A549 (cell line): ENCODE measurements at places on chromosomes 6 and 20. TPM values are rescaled to one million over a fixed set of nuclear protein-coding genes. Genes with fewer than 3 reads are reported as not detected.

TGM2 gene
- polyA plus RNA-seq = 348 to 469 TPM (median 441 TPM) in 3 replicates

FGD2 gene
- not detected in 3 replicates for polyA plus RNA-seq

UTRN gene
- polyA plus RNA-seq = 10.6 to 11.3 TPM (median 11.2 TPM) in 3 replicates

CTCFL gene
- 0.03 TPM in 2 of 3 replicates, not detected in the other for polyA plus RNA-seq

CTAGE9 gene
- not detected in 3 replicates for polyA plus RNA-seq

NINL gene
- polyA plus RNA-seq = 13.2 to 23.4 TPM (median 20.2 TPM) in 3 replicates

ZNF512B gene
- polyA plus RNA-seq = 14.4 to 17.6 TPM (median 16.8 TPM) in 3 replicates

BPI gene
- polyA plus RNA-seq = not detected in 3 replicates

HUS1B gene
- polyA plus RNA-seq = 0.09 to 0.25 TPM (median 0.16 TPM) in 3 replicates

GRCh38 chr6:157921685-157922367, 59.8 kb upstream of the SYNJ2 start:
- no peak for DNase-seq

DNA sequence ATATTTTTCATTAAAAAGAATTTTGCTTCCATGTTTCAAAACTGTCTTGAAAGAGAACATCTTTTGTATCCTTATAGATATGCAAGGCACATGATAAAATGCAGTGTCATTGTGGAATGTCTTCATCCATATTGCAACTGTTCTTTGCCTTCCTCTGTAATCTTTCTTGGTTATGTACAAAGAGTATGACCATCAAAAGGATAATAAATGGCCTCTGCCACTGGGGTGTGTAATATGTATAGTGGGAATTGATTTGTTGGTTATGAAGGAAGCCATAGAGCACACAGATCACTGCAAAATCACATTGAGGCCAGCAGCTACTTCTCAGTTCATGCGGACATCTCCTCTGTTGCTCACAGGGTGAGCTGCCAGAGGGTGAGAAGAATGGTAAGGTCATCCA, 703.5 kb downstream of the TFAP2A start:
- no peak for DNase-seq

- DNase-seq = no peak
Observed at GRCh38 chr6:68114463-68115047, 520.5 kb upstream of the ADGRB3 start.

- no peak for DNase-seq
Observed at GRCh38 chr6:11179088-11179418, 53.4 kb downstream of the NEDD9 start.

GRCh38 chr20:31508517-31509244, 5.6 kb upstream of the HM13 start:
- no peak for DNase-seq

GRCh38 chr20:48667481-48667880, 160.3 kb downstream of the PREX1 start:
- DNase-seq = no peak

DNA sequence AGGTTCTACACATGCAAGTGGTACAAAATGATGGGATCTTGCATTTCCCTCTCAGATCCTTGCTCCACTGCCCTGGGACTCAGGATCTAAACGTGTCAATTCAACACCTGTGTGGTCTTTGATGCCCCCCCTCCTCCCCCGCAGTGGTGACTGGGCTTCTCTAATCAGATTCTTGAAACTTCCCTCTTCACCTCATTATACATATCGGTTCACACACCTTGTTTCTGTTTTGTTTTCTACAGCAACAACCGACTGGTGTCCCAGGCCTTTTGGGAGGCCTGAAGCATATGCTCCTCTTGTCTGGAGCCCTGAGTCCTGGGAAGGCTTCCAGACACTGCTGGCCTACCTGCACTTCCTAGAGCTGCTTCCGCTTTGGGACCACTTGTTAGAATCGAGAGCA, 20.0 kb downstream of the SAMD3 start:
- no peak for DNase-seq

- no peak for DNase-seq
Observed at GRCh38 chr6:33641602-33642001, 20.5 kb downstream of the ITPR3 start.

GRCh38 chr6:47161176-47161687, 119.1 kb upstream of the ADGRF1 start:
- peak; percentile 21 for DNase-seq

DNA sequence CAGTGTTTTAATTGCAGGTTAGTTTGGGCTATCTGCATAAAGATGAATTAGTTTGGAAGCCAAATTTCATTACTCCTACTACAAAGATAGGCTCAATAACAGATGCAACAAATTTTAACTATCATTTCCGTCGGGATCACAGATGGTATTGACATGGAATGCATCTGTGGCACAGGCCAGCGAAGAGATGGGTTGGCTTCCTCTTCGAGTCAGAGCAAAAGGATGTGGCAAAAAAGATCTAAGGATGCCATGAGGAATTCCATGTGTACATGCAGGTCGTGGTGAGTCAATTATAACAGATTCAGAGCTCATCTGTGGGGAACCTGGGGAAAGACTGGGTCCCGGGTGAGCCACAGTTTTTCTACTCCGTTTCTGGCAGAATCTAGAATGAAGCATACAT, 83.0 kb upstream of the CITED2 start:
- DNase-seq = no peak

DNA sequence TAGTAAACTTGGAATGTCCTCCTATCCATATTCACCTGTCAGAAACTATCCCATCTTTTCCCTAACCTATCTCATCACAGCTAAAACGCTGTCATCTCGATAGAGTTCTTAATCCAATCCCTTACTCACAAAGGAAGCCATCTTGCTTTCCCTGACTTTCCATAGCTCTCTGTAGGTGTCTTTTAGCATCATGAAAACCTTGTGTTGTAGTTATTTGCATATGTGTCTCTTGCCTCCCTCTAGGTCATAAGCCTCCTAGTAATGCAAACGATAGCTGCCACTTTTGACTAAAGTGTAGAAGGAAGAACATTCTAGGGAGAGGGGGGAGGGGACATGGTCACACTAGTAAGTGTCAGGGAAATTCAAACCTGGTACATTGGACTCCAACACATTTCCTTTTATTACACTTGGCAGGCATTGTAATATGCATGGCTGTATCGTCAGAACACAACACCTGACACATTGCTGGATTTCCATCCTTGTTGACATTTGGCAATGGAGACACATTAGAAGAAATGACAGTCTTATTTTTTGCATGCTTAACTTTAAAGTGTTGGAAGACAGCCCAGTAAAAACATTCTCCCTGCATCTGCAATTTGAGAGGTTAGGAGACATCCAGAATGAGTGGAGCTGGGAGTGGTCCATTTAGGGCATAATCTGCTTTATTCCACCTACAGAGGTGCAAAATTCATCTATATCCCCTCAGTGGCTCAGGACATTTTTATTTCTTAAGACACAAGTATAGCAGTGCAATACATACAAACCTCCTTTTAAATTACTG, 283.4 kb downstream of the HAO1 start:
- no peak for DNase-seq

GRCh38 chr20:49595811-49596561, 28.0 kb upstream of the PTGIS start:
- no peak for DNase-seq

DNA sequence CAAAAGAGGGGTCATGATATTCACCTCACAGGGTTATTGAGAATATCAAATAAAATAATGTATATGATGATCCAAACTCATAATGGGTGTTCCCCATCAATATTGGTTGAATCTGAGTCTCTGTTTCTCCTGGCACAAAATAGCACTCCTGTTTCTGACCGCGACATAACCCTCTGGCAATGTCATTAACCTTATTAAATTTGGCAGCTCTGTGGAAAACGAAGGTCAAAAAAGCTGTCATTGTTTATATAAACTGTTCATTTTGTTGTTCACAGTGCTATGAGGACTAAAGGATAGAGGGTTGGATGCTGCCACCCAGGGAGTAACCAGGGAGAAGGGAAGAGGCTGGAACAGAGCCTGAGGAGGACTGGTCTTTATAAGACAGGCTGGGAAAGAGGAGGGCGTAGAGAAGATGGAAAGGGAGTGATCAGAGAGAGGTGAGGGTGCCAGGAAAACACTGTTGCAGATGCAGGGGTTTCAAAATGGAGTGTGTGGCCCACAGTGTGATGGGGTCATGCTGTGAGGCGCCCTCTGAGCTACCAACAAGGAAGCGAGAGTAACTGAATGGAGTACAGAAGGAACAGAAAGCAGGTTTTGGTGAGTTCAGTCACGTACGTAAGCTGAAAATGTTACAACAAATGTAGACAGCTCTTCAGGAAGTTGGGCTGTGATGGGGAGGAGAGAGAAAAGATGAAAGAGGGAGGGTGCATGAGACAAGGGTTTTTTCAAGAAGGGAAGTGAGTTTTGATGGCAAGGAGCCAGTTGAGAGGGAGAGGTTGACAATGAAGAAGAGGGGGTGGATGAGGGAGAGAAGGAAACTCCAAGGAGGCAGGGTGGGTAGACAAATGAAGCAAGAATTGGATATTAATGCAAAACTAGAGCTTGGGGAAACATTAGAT, 251.6 kb upstream of the TAB2 start:
- no peak for DNase-seq

DNA sequence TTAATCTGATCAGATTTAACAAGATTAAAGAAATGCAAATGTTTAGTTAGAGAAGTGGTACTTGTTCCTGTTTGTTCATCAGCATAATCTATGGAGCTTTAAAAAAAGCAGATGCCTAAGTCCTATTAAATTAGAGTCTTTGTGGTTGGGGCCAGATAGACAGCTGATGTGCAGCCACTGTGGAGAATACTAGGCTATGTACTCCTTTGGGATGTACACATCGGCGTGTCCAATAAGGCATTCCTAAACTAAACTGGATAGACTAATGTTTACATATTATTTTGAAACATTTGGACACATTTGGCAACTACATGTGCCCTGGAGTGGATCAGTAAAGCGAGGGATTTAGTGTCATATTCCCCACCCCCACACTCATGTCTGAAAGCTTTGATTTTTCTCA, 459.5 kb downstream of the LMBRD1 start:
- no peak for DNase-seq

GRCh38 chr20:45016089-45016671, 49.9 kb downstream of the STK4 start:
- no peak for DNase-seq

GRCh38 chr6:71678091-71678490, 208.3 kb upstream of the RIMS1 start:
- no peak for DNase-seq

- DNase-seq = no peak
Observed at GRCh38 chr6:149060300-149060984, 257.1 kb upstream of the TAB2 start.

- no peak for DNase-seq
Observed at GRCh38 chr6:170266061-170266825, 24.6 kb downstream of the DLL1 start.

GRCh38 chr20:48234951-48235350, 449.7 kb upstream of the SULF2 start:
- DNase-seq = no peak

GRCh38 chr6:162821102-162821501, 93.3 kb downstream of the PACRG start:
- DNase-seq = no peak

DNA sequence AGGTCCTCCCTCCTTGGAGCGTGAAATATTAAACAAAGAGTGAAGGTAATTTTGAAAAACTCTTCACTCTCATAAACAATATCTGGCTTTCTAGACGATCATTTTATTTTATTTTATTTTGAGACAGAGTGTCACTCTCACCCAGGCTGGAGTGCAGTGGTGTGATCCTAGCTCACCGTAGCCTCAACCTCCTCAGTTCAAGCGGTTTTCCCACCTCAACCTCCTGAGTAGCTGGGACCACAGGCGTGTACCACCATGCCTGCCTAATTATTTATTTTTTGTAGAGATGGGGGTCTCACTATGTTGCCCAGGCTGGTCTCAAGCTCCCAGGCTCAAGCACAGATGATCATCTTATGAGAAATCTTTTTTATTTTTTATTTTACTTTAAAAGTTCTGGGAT, 16.4 kb downstream of the ZNF831 start:
- DNase-seq = no peak

- DNase-seq = no peak
Observed at GRCh38 chr6:16836144-16836981, 75.1 kb upstream of the ATXN1 start.

DNA sequence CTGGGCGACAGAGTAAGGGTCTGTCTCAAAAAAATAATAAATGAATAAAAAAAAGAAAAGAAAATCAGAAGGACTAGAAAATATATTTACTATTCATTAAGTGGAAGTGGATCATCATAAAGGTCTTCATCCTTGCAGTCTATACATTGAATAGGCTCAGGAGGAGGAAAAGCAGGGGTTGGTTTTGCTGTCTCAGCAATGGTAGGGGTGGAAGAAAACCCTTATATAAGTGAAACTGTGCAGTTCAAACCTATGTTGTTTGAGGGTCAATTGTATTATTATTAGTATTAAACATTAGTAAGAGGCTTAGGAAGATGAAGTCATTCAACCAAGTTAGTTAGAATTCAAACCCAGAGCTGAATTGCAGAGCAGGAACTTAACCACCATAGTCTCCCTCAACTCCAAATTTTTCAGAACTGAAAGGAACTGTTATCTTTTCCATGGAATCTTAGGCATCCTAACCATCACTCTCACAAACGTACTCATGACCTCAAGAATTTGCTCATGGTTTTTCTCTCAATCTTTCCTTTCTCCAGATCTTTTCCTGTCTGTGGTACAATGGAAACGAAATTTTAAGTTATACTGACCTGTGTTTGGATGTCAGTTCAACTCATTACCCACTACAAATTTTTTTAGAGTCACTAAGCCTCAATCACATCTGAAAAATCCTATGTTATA, 7.7 kb upstream of the SMIM13 start:
- no peak for DNase-seq

DNA sequence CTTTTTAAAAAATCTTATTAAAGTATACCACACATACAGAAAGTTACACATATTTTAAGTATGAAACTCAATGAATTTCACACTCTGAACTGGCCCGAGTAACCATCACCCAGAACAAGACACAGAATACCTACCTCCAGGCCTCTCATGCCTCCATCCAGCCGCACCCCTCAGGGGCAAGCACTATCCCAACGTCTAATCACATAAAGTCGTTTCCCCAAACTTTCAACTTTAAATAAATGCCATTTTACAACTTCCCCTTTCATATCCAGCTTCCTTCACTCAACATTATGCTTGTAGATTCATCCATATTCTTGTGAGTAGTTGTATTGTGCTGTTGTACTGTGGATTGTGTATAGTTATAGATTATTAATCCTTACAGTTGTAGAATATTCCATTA, 539.1 kb downstream of the CD83 start:
- no peak for DNase-seq

- peak; percentile 5 for DNase-seq
Observed at GRCh38 chr6:96089173-96089572, 73.4 kb downstream of the FUT9 start.

DNA sequence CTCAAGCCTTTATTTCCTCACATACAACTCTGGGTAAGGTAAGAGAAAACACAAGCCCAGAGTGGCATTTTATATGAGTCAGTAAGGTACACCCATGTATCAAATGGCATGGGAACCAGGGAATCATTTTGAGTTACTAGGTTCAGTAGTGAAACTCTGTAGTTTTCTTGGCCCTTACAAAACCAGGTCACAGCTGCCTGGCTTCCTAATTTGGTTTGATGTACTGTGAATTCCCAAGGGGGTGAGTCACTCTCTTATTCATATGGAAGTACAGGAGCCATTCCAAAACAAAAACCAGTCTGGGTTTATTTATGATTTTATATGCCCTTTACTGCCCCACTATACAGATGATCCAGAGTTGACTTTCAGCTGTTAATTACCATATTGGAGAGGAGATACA, 70.7 kb downstream of the PDE7B start:
- DNase-seq = peak; percentile 68

GRCh38 chr20:17358854-17359253, 132.0 kb downstream of the PCSK2 start:
- no peak for DNase-seq
